Left hindlimb (tissue), 1 donor: ENCODE measurements at places on chromosomes 11 and 22.

DNA sequence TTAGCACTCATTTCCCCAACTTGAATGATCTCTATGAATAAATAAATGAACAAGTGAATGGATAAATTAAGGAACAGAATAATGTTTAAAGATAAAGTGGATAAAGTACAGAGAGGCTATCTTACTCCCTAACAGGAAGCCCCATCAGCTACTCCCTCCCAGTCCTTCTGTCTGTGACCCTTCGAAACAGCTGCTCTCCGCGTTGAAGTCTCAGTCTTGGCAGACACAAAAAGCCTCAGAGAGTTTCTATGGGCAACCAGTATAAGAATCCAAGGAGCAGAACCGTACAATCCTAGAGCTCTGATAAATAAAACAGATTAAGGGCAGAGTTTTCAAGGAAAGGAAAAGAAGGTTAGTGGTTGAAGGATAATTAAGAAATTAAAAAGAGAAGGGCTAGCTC is 35.0 kb downstream of the GUCY1A2 start:
- DNase-seq: no peak

DNA sequence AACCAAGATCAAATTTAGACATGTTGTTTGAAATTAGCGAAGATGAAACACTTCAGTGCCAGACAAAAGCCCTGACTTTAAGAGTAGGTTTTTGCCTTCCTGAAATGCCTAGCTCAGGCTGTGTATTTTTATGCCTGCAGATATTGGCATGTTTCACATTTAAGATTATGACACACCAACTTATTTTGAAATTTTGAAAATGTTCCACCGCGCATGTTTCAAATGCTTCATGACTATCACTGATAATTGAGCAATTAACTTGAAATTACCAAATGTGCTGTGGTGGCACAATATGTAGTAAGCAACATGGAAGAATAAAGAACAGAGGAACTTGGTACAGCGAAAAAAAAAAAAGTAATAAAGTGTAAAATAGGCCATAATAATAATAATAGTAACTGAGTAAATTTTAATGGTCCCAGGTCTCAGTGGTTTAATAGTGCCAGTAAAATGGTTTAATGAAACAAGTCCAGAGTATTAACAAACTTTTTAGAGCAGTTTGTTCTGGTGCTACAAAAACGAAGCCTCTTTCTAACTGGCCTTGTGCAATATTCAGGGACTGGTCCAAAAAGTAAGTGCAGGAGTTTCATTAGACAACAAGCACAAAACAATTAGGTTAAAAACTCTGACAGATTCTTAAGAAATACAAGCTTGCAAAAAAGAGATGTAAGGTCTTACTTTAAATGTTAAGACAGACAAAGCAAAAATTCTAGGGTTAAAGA is 112.5 kb upstream of the SOX6 start:
- DNase-seq: no peak

DNA sequence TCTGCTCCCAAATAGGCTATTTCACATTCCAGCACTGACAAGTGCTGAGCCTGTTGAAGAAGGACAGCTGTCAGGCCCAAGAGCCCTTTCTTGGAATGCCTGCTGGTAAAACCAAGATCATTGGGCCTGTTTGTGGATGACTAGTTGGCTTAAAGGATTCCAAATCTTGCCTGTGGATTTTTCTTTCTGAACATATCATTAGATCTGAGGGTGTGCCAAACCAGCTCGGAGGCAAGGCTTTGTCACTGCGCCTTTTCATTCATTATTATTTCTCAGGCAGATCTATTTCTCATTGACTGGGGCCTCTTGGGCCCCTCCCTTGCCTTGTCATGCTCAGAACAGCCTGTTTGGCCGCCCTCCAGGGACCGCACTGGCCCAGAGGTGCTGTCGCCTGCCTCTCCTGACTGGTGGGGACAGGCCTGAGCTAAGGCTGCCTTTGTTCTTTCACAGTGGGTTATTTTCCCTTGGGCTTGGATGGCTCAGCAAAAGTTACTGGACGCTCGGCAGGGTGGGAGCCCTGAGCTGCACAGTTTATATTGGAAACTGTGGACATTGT is 222.7 kb upstream of the SESN3 start:
- DNase-seq: no peak

GRCh38 chr11:38461751-38462150 is 1863.7 kb upstream of the RAG2 start:
- DNase-seq: no peak

GRCh38 chr11:57097149-57097548 is 84.6 kb upstream of the LRRC55 start:
- DNase-seq: no peak

- no peak for DNase-seq
Measured at GRCh38 chr11:78753297-78753696, 178.6 kb upstream of the NARS2 start.

DNA sequence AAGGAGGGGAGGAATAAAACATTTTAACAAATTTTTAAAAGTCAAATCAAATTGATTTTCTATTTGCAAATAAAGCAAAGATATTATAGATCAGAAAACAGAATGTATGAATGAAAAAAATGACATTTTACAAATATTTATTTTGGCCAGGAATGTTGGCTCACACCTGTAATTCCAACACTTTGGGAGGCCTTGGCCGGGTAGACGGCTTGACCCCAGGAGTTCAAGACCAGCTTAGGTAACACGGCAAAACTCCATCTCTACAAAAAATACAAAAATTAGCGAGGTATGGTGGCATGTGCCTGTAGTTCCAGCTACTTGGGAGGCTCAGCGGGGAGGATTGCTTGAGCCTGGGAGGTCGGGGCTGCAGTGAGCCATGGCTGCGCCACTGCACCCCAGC is 18.2 kb downstream of the THAP12 start:
- no peak for DNase-seq

DNA sequence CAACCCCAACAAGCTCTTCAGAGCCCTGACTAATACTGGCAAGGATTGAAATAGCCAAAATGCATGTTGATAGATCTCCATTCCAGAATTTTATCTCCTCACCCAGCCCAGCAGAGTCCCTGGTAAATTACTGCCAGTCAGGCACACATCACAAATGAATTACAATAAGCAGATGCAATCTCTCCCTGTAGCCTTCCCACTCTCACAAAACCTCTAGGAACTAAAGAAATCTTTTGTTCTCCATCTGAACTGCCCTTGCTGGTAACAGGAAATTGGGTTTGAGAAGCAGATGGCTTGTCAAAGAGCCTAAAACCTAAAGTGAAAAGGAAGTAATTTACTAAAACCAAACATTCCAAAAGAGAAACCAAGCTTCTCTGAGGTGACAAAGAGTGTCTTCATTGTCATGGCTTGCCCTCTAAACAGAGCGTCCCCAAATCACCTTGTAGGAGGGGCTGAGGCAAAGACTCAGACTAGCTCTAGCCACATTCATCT is 59.5 kb downstream of the FAM168A start:
- DNase-seq: no peak

DNA sequence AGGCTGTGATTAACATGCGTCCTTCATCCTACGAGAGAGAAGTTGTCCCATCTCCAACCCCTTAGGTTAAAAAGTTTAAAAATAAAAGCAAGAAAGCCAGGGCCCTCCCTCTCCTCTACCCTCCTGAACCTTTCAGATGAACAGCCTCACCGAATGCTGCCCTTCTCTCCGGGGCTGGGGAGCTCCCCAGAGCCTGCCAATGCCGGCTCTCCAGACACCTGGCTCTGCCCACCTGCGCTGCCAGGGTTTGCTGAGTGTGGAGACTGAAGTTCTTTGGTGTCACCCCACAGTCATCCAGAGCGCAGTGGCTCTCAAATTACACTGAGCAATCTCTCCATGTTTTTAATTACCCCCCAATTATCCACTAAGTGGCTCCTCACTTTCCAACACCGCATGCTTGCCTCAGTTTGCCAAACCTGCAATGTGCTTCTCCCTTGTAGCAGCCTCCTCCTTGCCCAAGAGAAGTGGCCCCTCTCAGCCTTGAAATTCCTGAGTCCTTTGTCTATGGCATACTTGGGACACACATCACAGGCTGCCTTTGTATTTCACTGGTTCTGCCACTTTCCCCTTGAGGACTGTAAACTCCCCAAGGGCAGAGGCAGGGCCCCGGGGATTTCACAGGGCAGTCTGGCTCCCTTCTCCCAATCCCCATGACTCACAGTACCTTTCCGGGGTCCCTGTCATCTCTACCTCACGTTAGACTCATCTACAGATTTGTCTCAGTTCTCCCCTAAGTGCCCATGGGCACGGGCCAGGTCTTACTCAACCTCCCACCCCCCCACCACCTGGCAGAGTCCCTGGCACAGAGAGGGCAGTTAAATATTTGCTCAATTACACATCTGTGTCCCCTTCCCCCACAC is 2.0 kb downstream of the MYH9 start:
- DNase-seq: no peak

DNA sequence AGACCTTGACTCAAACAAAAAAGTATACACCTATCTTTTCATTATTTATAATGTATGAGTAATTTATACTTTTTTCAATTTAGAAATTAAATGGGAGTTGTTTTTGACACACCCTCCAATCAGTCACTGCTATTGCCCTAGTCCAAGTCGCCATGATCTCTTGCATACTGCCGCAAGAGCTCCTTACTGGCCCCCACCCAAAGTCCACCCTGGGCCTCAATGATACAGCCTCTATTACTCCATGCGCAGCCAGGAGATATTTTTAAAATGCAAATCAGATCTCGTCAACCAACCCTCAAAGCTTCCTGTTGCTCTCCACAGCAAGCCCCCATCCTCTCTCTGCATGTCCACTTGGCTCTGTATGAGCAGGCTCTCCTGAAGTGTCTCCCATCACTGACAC is 12.8 kb upstream of the LMO1 start:
- no peak for DNase-seq

DNA sequence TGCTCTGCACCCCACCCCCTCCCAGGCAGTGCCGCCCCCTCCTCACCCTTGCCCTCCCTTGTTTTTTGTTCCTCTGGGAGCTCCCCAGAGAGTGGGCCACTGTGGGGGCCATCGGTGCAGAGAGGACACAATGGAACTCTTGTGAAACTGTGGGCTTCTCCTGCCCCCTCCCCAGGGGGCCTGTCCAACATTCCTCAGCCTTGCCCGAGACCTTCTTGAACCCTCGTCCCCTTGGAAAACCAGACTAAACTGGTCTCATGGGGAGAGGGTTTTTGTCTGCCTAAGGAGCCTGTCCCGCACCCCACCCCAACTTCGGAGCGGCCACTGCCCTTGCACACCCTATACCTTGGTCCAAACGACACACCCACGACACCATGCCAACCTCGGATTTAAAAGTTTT is 72.2 kb downstream of the TSPAN18 start:
- no peak for DNase-seq

GRCh38 chr11:131666617-131667016 is 296.2 kb downstream of the NTM start:
- no peak for DNase-seq

- peak; percentile 28 for DNase-seq
Measured at GRCh38 chr11:2222451-2222850, 47.9 kb downstream of the ASCL2 start.

GRCh38 chr11:12319461-12319951 is 57.9 kb upstream of the PARVA start:
- DNase-seq: no peak

GRCh38 chr11:33172996-33173395 is 11.7 kb upstream of the CSTF3 start:
- DNase-seq: no peak

GRCh38 chr11:87430821-87431220 is 393.1 kb downstream of the TMEM135 start:
- no peak for DNase-seq

DNA sequence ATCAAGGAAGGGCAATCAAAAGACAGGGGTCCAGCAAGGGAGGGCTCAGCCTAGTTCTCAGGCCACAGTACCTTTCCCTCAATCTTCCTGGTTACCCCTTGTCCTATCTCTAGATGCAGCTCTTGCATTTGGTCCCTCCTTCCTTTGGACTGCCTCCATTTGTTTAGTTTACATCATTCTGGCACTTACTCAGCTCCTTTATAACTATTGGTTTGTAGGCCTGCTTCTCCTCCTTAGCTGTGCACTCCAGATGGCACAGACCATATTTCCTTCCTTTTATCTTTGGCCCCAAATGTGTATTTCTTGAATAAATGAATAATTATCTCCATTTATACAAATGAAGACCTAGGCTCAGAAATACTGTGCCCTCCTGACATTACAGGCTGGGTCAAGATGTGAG is 92.3 kb upstream of the AMOTL1 start:
- no peak for DNase-seq

DNA sequence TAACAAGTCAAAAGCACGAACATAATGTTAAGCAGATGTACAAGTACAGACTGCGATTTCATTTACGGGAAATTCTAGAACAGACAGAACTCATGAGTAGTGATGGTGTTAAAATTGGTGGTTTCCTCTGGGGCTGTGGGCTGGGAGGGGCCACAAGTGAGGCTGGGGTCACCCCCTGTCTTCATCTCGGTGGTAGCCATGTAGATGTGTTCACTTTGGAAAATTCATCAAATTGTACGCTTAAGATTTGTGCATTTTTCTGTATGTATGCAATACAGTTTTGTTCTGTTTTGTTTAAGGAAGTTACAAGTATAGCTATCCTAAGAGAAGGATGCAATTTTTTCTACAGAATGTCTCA is 504 bp upstream of the ASCC2 start:
- no peak for DNase-seq

DNA sequence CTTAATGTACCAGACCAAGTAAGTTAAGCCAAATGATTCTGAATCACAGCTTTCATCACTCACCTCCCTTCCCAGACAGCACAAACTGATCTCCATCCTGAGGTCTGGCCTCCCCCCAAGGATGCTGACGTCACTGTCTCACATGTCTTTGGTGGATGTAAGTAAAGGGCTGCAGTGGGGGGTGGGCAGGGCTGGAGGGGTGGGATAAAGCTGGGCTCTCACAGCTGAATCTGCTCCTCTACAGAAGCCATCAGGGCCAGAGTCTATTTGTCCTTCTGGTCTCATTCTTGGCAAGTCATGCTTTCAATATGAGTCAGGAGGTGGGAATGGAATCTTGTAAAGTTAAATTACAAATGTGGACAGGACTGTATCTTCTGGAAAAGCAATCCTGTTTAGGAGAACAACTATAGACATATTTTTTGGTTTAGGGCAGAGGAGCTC is 32.7 kb downstream of the P4HA3 start:
- DNase-seq: peak; percentile 76

DNA sequence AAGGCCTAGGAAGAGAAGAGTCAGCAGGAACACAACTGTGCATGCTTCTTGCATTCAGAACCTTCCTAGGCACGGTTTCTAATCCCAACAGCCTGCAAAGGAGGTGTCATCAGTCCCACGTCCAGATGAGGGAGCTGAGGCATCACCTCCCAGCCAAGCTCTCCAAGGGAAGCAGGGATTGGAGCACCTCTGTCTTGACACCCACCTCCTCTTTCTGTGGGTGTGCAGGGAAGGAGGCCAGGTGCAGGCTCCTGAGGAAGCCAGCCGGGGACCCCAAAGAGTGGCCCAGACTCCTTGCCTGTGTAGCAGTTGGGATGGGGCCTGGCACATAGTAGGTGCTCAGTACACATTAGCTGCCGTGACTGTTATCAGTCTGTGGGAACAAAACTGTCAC is 2.0 kb downstream of the PNPLA5 start:
- DNase-seq: no peak

GRCh38 chr11:32563600-32563959 is 20.1 kb upstream of the EIF3M start:
- DNase-seq: no peak

GRCh38 chr11:67668192-67668551 is 6.3 kb downstream of the ALDH3B2 start:
- DNase-seq: no peak

GRCh38 chr22:42769574-42770447 is 49.1 kb upstream of the A4GALT start:
- DNase-seq: no peak
